ENCODE measurements at places on chromosomes 3 and 15. TPM values are rescaled to one million over a fixed set of nuclear protein-coding genes. Genes with fewer than 3 reads are reported as not detected.

The LRRC2 gene
- 7.4 TPM for total RNA-seq

The GABRR3 gene
- not detected for total RNA-seq

The SLC51B gene
- total RNA-seq: 0.33 TPM

The GOLGA8S gene
- total RNA-seq: under 0.01 TPM

The SEMA3B gene
- 6.8 TPM for total RNA-seq

Data from uterine smooth muscle cell (primary cell).